ENCODE measurements at places on chromosomes 3 and 15.
A peak's percentile ranks its signal among the peaks of the same experiment; 100 is the strongest.

- no peak for DNase-seq
Measured at GRCh38 chr15:77596821-77597803, 35.6 kb downstream of the LINGO1 start.

- DNase-seq = no peak
Measured at GRCh38 chr15:78148392-78149067, 632 bp upstream of the IDH3A start.

GRCh38 chr3:58116161-58116955 lies 94.4 kb downstream of the DNASE1L3 start:
- DNase-seq = peak; percentile 15

DNA sequence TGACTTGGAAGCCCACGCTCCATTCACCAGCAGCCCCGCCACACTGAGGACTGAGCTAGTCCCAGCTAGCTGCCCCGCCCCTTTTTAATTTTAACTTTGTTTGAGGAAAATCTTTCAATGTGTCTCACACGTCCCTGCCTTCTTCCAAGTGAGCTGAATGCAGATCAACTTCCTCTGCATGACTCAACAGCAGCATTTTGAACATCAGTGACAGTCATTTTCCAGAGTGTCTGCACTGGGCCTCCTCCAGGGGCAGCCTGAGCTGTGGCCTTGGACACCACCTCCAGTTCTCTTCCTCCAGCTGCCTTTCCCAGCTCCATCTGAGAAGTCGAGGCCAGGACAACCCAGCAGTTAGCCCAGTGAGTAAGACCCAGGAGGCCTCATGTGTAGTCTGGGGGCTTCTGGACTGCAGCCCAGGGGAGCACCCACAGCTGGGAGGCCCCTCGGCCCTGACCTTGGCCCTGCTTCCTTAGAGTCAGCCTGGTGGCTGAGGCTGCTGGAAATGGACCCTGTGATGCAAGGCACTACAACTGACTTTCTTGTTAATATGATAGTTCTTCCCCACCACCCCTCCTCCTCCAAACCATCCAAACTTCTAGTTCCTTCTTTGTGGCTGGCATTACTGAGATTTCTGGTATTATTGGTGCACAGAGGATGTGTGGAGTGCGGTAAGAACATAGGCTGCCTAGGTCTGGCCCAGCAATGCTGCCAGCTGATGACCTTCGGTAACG lies 21.4 kb upstream of the ESYT3 start:
- DNase-seq = no peak

GRCh38 chr3:36418296-36418695 lies 38.0 kb downstream of the STAC start:
- DNase-seq = no peak

DNA sequence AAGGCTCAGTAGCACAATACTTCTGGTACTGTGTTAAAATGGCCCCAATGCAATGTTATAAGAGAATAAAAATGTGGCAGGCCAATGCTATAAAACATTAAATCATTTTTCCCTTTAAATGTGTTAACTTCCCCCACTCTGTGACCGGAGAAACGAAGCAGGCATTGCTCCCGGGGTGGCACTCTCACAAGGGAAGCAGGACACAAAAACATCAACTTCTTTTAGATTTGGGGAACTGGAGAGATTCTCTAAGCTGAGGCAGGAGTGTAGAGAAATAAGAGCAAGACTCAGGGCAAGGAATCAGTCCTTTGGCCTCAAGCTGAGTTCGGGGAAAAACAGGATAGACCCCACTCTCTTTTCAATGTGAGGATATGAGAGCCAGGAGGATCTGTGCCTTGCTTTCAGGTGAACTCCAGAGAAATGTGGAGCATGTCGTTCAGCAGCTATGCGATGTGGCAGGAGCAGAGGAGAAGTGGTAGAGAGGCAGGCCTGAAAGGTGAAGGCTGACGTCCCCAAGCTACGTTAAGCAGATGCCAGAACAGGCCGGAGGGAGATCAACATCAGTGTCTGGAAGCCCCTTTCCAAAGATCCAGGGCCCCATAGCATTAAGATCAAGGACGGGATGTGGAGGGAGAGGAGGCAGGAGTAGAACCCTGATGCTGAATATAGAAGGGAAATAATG lies 160.2 kb downstream of the PLD1 start:
- DNase-seq = no peak

- no peak for DNase-seq
Measured at GRCh38 chr15:69076756-69077155, 62.3 kb downstream of the NOX5 start.

DNA sequence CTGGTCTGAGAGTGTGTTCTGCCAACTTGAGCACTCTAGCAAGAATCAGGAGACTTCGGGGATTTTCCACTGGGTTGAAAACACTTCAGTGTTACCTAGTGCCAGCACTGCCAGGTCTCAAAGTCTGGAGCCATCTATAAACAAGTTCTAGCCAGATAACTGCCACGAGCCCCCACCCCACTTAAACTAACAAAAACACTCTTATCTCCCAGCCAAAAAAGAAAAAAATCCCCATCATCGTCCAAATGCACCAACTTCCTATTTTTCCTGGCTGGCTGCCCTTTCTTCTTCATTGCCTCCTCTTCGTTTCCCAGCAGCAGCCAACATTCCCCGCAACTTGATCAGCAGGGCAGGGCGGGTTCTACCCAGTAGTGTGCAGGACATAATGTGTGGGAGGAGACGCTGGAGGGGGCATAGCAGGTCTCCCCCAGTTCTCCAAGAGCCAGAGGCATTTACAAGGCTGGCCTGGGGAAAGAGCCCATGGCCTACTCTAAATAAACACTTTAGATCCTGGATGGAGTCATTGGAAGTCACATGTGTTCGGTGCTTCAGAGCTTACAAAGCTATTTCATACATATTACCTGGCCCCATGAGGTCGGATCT lies 29.5 kb downstream of the C2CD4B start:
- DNase-seq = no peak

GRCh38 chr3:88203642-88204055 lies 53.9 kb downstream of the C3orf38 start:
- DNase-seq = peak; percentile 67

- DNase-seq = no peak
Measured at GRCh38 chr3:178504128-178504527, 32.1 kb upstream of the KCNMB2 start.

- no peak for DNase-seq
Measured at GRCh38 chr3:34367521-34367920, 569.1 kb downstream of the PDCD6IP start.

DNA sequence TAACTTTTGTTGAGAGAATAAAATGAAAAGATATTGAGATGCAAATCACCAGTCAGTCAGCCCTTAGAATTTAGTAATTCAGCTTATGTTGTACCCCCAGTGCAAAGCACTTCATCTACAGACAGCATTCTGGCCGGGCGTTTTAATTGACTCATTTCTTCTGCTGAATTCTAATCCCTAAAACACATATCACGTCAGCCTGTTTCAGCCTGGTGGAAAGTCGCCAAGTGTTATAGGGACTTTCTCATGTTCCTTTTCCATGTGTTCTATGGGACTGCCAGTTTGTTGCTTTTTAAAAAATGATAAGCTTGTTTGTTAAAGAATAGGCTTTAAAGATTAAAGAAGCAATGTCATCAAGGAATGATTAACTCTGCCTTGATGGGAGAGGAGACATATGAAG lies 169.7 kb upstream of the BFSP2 start:
- DNase-seq = no peak

DNA sequence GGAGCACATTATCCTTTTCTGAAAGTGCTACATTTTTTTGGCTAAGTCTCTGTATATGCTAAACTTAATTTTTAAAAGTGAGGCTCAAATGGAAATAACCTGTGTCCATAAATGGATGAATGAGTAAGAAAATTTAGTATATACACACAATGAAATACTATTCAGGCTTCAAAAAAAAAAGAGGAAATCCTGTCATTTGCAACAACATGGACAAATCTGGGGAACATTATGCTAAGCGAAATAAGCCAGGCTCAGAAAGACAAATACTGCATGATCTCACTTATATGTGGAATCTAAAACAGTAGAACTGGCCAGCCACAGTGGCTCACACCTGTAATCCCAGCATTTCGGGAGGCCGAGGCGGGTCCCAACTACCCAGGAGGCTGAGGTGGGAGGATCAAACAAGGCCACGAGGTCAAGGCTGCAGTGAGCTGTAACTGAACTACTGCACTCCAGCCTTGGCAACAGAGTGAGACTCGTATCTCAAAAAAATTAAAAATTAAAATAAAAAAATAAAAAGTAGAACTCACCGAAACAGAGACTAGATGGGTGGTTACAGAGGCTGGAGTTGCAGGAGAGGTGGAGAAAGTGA lies 25.8 kb downstream of the CCDC12 start:
- DNase-seq = no peak

- DNase-seq = no peak
Measured at GRCh38 chr3:16794257-16794656, 90.5 kb upstream of the PLCL2 start.

GRCh38 chr3:72820415-72820814 lies 27.8 kb downstream of the SHQ1 start:
- no peak for DNase-seq

DNA sequence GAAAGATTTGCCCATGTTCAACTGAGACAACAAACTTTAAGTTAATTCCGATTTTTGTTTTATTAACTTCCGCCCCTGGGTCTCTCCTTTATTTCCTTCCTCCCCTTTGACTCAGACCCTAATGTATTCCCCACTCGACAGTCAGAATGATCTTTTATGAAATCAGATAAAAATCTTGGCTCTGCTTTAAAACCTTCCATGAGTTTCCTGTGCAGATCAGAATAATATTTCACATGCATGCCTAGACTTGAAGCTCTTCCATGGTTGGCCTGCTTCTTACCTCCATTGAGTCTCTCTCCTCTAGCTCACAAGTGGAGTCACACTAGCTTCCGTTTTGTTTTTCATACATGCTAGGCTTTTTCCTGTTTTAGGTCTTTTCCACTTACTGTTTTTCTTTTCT lies 116.8 kb upstream of the SPATA16 start:
- no peak for DNase-seq

- DNase-seq = no peak
Measured at GRCh38 chr3:48402281-48402732, 27.6 kb downstream of the PLXNB1 start.

DNA sequence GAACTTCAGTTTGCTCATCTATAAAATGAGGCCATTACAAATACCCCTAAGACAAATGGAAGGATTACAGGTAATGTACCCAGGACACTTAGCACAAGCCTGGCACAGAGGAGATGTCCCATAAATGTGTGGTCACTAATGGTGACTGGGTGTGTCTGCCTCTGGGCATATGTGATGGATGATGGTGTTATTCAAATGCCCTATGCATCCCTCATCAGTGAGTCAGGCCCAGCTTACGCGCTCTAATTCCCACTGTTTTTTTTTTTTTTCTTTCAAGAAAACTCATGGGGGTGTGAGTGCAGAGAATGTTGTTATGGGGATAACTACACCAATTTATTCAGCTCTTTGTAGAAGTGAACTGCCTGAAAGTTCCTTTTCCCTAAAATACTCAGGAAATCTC lies 23.6 kb upstream of the KIF23 start:
- no peak for DNase-seq

- DNase-seq = no peak
Measured at GRCh38 chr3:152909180-152909883, 74.4 kb downstream of the P2RY1 start.

- no peak for DNase-seq
Measured at GRCh38 chr15:77333166-77333565, 86.7 kb downstream of the PEAK1 start.

Measured in OCI-LY7 (cell line).